ENCODE measurements at places on chromosomes 6 and 20.

DNA sequence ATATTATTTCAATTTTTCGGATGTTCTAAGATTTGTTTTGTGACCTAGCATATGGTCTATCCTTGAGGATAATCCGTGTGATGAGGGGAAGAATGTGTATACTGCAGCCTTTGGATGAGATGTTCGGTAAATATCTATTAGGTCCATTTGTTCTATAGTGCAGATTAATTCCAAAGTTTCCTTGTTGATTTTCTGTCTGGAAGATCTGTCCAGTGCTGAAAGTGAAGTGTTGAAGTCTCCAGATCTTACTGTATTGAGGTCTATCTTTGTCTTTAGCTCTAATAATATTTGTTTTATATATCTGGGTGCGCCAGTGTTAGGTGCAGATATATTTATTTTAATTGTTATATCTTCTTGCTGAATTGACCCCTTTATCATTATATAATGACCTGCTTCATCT lies 32.2 kb upstream of the SNAP91 start:
- no peak for DNase-seq

DNA sequence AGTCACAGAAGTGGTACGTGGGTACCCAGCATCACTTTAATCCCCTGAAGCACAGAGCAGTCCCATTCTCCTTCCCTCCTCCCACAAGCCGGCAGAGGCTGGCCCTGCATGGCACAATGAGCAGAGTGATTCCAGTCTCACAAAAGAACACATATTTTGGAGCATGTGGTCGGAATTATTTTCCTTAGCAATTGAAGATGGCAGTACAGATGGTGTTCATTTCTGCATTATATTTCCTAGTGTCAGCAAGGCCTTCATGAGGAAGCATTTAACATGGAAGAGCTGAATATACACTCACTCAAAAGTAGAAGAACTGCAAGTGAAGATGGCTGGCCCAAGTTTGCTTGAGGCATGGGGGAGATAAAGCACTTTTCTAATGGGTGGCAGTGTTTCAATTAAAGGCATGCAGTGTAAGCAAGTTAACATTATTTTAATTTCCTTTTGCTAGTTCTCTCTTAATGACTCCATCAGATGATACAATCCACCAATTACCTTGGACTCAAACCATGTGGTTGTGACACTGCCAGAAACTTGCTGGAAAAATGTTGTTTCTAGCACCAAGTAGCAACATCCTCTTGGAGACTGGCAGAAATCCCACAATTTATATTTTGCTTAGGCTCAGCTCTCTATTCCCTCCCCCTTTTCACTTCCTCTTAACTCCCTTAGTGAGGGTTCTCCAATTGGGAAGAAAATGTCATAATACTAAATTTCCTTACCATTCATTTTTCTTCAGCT lies 74.4 kb downstream of the ARHGAP18 start:
- DNase-seq, result peak; percentile 87

DNA sequence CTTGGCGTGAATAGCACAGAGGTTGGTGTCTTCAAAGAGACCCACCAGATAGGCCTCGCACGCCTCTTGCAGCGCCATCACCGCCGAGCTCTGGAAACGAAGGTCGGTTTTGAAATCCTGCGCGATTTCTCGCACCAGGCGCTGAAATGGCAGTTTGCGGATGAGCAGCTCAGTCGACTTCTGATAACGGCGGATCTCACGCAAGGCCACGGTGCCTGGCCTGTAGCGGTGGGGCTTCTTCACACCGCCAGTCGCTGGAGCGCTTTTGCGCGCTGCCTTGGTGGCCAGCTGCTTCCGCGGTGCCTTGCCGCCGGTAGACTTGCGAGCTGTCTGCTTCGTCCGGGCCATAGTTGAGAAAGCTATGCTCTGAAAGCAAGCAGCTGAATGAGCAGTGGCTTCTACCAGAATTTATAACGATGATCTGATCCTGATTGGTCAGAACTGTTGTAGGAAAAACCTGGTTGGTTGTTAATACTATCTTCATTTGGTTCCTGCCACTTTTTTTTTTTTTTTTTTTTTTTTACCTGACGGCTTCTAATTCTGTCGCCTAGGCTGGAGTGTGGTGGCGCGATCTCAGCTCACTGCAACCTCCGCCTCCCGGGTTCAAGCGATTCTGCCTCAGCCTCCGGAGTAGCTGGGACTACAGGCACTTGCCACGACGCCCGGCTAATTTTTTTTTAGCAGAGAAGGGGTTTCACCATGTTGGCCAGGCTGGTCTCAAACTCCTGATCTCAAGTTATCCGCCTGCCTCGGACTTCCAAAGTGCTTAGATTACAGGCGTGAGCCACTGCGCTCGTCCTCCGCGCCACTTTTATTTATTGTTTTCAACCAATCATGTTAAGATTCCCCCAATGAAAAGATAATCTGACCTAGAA lies 21.5 kb downstream of the OR2B2 start:
- DNase-seq, result peak; percentile 93

DNA sequence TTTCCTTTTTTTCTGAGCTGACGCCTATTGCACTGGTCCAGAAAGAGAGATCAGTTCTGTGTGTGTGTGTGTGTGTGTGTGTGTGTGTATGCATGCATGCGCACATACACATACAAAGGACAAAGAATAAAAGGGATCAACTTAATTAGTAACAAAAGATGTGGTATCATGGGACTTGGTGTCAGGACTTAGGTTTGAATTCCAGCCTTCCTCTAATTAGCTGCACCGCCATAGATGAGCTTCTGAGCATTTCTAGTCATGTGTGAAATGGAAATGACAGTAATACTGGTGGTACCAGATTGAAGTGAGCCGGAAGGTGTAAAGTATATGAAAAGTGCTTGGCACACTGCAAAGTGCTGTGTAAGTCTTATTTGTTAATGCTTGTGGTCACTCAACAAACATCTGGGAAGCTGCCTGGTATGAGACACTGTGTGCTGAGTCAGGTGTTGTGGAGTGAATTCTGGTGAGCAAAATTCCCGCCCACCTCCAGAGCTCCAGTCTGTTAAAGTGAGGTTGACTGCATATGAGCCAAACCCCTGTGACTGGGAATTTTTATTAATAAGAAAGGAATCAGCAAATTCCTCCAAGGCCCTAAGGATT lies 12.4 kb downstream of the DAAM2 start:
- DNase-seq, result no peak

DNA sequence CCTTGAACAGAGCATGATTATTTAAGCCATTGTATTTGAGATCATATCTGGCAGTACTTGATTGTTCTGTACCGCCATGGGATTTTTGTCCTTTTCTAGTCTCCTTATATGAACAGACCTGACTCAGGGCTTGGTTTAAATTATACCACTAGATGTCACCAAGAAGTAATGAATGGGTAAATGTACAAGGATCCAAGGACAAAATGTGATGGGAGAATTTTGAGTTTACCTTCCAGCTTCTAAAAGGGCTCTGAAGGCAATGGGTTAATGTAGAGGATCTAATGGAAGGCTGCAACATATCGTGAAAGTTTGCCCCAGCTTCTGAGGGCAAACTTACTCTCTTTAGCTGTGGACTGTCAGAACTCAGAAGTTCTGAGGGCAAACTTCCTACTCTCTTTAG lies 12.0 kb downstream of the RNF8 start:
- DNase-seq, result no peak

GRCh38 chr20:51943761-51944160 lies 141.4 kb upstream of the SALL4 start:
- no peak for DNase-seq

- DNase-seq, result no peak
Observed at GRCh38 chr6:135403584-135403983, 94.0 kb downstream of the AHI1 start.

GRCh38 chr6:122283884-122284283 lies 115.6 kb upstream of the HSF2 start:
- no peak for DNase-seq

- DNase-seq, result no peak
Observed at GRCh38 chr20:46128310-46129151, 10.4 kb downstream of the CD40 start.

DNA sequence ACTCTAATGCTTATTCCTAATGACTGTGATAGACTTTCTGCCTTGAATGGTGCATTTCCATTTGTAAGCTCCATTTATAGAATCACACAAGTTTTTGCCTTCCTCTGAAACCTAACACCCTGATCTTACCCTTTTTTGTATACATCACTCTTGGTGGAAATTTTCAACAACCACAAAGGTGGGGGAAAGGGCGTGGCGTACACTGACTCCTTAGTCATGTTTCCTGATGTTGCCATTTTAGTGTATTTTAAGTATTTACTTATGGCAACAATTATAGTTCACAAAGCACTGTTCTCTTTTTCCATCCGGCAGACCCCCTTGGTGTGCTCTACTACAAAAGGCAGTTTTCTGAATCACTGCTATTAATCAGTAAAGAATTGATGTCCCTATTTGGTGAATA lies 92.0 kb downstream of the ATXN1 start:
- no peak for DNase-seq

DNA sequence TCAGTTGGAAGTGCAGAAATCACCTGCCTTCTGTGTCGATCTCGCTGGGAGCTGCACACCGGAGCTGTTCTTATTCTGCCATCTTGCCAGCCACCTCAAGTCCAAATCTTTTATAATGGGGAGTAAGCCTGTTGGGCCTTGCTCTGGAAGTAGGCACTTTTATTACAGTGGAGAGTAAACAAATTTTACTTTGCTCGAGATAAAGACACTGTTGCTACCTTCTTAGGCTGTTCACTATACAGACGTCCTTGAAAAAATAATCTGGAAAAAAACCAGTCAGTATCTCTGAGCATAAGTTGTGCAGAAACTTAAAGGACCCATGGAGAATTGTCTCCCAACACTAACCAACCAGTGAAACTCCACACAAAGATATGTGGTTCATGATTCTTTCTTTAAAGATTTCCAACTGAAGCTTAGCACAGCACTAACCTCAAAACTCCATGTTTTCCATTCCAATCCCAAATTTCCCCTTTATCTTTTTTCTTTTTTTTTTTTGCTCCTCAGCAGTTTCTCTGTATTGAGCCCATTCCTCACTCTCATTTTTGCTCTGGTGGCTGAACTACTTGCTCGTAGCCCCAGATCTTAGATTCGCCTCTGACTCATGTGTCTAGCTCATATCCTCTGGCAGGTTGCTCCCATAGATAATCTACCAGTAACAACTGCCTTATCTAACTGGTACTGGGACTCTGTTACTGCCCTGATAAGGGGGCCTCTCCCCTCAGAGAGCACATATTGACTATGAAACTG lies 34.3 kb upstream of the COL9A1 start:
- no peak for DNase-seq

GRCh38 chr6:25250878-25251277 lies 28.3 kb upstream of the CARMIL1 start:
- no peak for DNase-seq

DNA sequence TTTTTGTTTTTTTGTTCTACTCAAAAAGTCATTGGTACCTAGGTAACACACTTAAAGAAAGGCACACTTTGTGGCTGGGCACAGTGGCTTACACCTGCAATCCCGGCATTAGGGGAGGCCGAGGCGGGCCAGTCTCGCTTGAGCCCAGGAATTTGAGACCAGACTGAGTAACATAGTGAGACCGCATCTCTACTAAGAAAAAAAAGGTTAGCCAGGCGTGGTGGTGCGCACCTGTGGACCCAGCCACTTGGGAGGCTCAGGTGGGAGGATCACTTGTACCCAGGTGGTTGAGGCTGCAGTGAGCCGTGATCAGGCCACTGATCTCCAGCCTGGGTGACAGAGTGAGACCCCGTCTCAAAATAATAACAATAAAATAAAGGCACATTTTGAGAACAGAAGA lies 67.4 kb upstream of the BHLHE23 start:
- no peak for DNase-seq

Data from muscle of arm (tissue), 14 donors.